ENCODE measurements at places on chromosomes 2 and 18.

GRCh38 chr2:224586127-224586695 lies 1.0 kb upstream of the CUL3 start:
- DNase-seq, result peak; percentile 57

DNA sequence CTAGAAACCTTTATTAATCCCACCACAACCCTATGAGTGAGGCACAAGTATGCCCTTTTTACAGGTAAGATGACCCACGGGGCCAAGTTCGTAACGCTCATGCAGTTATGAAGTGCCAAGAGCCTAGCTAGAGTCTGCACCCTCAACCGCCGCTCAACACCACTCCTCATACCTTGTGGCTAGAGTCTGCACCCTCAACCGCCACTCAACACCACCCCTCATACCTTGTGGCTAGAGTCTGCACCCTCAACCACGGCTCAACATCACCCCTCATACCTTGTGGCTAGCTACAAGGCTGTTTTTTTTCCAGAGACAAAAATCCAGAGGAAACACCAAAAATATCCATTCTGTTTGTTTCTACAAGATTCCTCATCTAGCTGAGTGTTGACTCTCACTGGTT lies 4.6 kb downstream of the TXNL4A start:
- DNase-seq, result no peak

- no peak for DNase-seq
Measured at GRCh38 chr2:121046335-121046734, 238.7 kb downstream of the TFCP2L1 start.

GRCh38 chr2:179594268-179595112 lies 266.9 kb downstream of the ZNF385B start:
- no peak for DNase-seq

GRCh38 chr2:150806336-150806735 lies 318.9 kb upstream of the RND3 start:
- DNase-seq, result no peak

DNA sequence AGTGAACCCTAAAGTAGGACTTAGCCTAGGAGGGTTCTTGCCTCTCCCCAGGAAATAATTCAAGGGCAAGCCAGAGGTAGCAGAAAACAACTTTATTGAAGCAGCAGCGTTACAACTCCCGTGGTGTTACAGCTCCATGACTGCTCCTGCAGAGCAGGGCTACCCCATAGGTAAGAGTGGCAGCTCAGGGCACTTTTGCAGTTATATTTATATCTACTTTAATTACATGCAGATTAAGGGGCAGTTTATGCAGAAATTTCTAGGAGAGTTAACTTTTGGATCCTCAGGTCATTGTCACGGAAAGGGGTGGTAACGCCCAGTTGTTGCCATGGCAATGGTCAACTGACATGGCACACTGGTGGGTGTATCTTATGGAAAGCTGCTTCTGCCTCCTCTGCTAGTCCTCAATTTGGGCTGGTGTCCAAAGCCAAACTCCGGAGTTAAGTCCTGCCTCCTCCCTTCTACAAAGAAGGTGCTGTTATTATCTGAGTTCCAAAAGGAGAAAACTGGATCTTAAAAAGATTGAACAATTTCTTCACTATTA lies 1413.0 kb downstream of the DSC3 start:
- no peak for DNase-seq

DNA sequence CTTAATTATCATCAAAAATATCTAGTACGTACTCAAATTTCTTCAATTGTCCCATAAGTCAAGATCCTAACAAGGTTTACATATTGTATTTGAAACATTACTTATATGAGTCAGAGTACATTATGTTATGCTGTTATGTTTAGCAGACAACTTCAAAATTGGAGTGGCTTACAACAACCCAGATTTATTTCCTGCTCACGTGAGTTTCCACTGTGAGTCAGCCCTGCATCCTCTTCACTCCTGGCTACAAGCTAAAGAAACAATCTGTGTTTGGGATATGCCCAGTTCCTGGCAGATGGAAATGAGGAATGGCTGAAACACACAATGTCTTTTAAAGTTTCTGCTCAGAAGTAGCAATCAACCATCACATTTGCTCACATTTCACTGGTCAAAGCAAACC lies 31.5 kb upstream of the TANC1 start:
- no peak for DNase-seq

DNA sequence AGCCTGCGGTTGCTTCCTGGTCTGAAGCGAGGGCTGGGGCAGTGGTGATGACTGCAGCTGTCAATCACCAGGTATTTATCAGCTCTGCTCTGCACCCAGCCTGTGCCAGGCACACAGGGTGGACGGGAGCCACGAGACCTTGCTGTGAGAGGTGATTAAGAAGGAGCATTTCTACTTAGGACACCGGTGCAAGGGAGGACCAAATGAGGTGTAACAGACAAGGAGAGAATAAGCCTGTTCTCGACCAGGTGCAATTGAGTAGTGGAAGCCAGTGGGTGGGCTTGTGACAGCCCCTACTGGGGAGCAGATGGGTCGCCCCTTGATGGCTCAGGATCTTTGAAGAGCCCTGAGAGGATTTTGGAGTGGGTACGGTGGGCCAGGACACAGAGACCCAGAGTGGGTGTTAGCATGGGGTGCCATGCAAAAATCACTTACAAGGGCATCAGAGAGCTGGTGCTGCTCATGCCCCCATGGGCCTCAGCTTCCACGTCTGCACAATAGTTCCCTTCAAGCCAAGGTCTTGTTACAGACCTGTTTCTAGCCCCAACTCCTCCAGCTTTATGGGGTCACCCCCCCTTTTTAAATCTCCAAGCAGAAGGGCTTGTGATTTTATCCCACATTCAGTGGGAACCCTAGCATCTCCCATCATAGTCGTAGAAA lies 24.6 kb downstream of the GPR55 start:
- no peak for DNase-seq

- DNase-seq, result no peak
Measured at GRCh38 chr2:85237849-85238565, 89.8 kb downstream of the TGOLN2 start.

DNA sequence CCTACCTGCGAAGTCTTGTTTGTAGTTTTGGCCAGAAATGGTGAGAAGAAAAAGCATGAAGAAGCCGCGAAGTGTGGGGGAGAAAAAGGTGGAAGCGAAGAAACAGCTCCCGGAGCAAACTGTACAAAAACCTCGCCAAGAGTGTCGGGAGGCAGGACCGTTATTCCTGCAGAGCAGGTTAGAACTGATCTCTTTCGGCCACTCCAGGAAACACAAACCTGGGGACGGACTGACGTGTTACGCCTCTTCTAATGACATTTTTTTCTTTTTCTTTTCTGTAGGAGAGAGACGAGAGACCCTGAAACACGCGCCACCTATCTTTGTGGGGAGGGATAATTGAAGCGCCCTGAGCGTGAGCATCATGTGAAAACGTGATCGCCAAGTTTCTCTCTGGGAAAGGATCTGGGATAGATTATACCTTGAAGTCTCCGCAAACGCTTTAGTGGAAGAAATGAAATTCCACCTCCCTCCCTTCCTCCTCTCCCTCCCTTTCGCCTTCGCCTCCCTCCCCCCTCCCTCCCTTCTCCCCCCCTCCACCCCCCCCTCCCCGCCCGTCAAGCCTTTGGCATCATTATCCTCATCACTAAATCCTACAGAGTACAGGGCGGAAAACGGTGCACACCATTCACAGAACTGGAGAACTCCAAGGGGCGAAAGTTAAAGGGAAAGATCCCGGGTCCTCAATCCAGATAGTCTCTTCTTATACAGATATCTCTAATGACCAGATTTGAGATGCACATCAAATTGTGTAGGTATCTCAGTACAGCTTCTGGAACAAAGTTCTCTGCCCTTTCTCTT lies at the start of gene ZEB2:
ZEB2 (minus strand) TSS at position 186 of the 798 bp plus-strand sequence. CDS start 2,769 bp downstream, outside the sequence.
- DNase-seq, result no peak

DNA sequence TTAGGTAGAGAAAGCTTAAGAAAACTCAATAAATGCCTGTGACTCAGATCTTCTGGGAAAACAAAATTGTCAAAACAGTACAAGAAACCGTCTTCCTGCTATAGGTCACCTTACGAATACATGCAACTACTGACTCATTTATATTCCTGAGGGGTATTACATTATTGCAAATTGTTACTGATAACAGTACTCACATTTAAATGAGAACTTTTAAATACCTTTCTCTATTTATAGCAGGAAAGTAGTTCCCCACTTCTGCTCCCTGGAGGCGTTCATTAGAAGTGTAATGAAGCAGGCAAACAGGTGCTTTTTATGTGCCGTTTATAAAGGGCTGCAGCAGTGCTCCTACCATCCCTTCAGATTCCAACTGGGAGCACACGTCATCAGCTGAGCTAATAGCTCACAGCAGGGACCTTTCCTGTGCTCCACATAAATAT lies 65.1 kb upstream of the RPRM start:
- DNase-seq, result no peak

DNA sequence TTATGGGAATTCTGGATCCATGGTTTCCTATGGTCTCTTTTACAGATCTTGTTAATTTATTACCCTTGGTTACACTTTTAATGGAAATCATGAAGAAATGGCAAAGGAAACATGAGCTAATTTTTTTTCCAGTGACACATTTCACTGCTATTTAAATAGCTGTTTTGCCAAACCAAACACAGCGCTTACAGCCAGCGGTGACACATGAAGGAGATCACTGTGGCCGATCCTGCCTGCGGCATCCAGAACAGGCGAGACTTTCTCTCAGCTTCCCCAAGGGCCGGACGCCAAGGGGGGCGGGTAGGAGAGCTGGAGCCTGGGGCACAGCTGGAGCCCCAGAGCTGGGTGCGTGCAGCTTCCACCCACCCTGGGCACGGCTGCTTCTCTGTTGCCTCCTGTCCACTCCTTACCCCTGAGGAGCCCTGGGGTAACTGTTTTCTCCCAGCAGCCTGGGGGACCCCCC lies 81.4 kb upstream of the PKDCC start:
- DNase-seq, result no peak

- no peak for DNase-seq
Measured at GRCh38 chr2:105926960-105927678, 182.4 kb downstream of the NCK2 start.

GRCh38 chr18:11259469-11260150 lies 110.2 kb upstream of the PIEZO2 start:
- no peak for DNase-seq

DNA sequence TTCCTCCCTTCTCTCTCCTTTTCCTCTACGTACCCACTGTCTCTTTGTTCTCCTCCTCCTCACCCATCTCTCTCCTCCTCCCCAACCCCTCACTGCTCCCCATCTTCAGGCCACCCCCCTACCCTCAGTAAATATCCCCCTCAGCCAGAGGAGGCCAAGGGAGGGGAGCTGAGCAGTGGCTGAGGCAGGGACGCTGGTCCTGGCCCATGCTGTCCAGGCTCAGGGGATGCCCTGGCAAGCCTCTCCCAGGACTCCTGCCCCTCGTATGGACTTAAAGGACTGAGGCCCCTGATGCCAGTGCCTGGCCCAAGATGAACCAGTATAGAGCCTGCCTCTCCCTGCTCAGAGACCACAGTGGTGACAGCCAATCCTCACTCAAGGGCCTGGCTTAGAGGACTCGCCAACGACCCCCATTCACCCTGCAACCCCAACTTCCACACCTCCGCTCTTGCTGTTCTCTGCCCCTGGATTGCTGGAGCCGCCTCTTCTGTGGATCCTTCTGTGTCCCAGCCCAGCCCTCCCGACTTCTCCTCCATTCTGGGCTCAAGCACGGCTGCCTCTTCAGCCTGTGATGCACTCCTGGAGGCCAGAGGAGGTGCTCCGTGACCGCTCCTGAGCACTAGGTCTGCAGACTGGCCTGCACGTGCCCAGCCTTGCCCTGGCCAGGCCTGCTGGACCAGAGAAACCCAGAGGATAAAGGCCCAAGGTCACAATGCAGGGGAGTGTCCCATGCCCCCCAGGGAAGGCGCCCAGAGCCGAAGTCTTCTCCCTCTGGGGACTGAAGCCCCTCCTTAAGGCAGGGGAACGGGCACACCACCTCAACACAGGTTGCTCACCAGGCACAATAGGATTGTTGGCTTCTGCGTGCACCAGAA lies 9.5 kb upstream of the DUSP2 start:
- no peak for DNase-seq

DNA sequence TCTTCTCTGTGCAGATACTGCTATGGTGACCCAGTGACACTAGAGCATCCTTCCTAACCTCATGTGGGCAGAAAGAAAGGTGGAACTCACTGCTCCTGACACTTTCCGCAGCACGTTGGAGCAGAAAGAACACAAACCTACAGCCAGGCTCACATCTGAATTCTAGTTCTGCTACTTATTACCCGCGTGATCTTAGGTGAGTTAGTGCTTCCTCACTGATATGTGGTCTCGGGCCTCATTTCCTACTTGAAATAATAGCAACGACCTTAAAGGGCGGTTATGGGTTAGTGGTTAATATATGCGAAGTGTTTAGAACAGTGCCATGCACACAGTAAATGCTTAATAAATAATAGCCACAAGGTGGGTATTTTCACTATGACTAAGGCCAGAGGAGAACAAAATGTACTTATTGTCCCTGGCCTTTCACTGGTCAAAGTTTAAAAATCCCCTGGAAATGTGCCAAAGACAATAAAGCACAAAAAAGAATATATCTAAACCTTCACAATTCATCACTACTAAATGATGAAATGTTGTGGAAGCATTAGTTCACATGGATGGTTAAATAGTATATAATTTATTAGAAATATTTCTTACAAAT lies 66.6 kb downstream of the MYOM1 start:
- DNase-seq, result no peak

GRCh38 chr2:112000399-112001135 lies 54.5 kb upstream of the TMEM87B start:
- no peak for DNase-seq

DNA sequence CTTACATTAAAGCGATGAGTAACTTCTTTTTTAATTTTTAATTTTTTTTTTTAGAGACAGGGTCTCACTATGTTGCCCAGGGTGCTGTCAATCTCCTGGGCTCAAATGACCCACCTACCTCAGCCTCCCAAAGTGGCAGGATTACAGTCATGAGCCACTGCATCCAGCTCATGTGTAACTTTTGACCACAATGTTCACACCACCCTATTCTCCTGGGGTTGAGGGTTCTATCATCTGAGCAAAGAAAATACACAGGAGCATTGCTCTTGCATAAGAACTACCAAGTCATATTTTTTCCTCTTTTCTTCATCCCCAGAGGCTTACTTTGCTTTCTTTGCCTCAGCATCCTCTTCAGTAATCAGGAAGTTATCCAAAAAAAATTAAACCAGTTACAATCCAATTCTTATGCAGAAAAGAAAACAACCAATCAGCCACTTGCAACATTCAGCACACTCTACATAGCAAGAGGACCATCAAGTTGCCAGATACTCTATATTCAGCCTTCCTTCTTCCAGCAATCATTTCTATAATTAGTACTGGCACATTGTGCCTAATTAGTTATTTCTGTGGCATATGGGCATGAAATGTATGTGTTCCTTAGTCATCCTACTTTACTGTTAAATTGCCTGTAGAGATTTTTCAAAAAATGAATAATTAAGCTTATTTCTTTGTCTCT lies 345.6 kb downstream of the AKAIN1 start:
- no peak for DNase-seq

GRCh38 chr2:25744055-25744454 lies 70.7 kb upstream of the DTNB start:
- DNase-seq, result no peak

- DNase-seq, result no peak
Measured at GRCh38 chr2:43568228-43568627, 27.6 kb downstream of the THADA start.

GRCh38 chr18:77223221-77223639 lies 26.4 kb upstream of the GALR1 start:
- no peak for DNase-seq

- no peak for DNase-seq
Measured at GRCh38 chr2:12685145-12685544, 31.6 kb upstream of the TRIB2 start.

- DNase-seq, result no peak
Measured at GRCh38 chr18:28178720-28179119, 1.8 kb upstream of the CDH2 start.
